ENCODE measurements at places on chromosomes 11 and 22.

DNA sequence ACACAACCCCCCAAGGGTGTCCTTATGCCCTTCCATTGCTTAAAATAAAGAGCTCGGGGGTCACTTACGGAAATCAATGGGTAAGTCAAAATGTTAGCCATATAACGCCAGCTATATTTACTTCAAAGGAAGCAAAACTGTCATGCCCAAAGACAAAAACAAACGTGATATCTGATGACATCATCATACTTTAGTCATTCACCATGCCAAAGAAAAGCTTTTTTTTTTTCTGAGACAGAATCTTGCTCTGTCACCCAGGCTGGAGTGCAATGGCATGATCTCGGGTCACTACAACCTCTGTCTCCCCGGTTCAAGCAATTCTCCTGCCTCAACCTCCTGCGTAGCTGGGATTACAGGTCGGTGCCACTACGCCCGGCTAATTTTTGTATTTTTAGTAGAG, 47.7 kb upstream of the SC5D start:
- DNase-seq = no peak

DNA sequence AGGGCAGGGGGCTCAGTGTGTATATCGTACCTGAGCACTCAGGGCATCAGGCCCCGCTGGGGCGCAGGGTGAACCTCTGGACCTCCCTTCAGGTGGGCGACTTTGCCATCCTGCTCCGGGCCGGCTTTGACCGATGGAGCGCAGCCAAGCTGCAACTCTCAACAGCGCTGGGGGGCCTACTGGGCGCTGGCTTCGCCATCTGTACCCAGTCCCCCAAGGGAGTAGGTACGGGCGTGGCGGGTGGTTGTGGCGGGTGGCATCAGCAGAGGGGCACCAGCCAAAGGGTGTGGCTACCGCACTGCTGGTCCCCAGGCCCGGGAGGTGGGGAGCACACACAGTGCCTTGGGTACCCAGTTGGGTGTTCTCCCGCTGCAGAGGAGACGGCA, 6.3 kb downstream of the SLC39A13 start:
- DNase-seq = no peak

DNA sequence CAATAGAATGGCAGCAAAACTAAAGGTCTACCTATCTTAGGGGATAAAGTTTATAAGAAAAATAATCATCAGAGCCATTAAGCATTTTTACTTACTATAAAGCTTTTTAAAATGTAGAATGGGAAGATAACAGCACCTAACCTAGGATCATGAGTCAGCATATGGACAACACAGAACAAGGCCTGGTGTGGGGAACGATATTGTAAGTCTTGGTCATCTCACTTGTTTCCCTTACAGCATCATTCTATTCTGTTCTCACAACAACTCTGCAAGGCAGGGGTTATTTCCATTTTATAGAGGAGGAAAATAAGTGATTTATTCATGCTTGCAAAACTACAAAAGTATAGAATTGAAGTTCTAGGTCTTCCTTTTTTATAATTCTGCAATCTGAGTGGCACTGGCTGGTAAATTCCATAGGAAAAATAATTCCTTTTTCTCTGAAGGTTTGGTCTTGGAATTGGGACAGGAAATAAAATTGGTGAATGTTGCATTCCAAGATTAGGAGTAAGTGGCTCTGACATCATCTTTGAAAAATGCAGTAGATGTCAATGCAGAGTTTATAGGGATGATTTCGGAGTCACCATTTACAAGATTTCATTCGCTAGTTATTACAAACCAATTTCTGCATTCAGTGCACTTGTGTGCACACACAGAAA, 423.0 kb downstream of the DYNC2H1 start:
- DNase-seq = peak; percentile 59

- DNase-seq = no peak
These were observed 302.6 kb upstream of the FAT3 start for GRCh38 chr11:91921974-91922373.

GRCh38 chr11:47177229-47177845, 658 bp upstream of the ARFGAP2 start:
- peak; percentile 48 for DNase-seq

DNA sequence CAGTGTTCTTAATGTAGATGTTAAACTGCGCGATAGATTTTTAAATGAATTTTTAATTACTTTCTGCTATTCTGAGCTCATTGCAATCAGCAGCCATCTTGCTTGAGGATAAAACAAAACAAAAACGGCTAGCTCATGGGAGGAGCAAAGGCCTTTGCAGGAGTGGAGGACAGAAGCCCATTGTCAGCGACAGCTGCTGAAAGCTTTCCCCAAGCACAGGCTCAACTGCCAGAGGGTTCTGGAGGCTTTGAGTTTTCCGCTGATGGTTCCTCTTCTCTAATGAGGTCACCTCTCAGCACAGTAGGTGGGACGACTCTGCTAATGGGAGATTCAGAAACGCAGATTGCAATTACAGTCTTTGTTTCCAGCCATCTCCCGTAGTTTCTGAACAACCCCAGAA, 167.1 kb upstream of the TTC12 start:
- no peak for DNase-seq

DNA sequence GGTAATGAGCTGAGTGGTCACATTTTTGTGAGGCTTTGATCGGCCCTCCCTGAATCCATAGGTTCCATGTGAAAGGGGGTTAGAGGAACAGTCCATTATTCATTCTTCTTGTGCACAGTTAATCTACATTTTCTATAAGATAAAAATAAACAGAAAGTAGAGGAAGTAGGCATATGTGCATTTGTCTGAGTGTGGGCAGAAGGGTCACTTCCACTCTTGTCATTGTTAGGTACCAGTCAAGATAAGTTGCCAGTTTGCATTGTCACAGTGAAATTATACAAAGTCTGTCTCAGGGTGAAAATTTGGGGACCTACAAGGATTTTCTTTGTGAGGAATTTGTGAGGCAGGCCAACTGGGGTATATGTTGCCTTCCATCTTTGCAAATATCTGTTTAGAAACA, 4.6 kb upstream of the APOL4 start:
- DNase-seq = no peak

- no peak for DNase-seq
These were observed 39.3 kb downstream of the LARGE2 start for GRCh38 chr11:45961751-45962240.

DNA sequence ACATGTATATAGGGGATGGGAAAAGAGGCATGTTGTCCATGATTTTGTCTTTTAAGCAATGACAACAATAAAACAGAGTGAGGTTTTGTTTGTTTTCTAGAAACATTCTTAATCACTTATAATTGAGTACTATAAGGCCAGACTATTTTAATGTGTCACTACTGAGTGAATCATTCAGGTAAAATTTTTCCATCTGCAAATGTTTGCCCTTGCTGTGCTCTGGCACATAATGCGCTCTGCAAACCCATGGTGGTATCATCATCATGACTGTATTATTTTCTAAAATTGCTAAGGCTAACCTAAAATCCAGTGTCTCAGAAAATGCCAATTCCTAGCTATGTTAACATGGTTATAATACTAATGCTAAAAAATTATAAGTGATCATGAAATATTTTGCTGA, 261.2 kb downstream of the CADM1 start:
- no peak for DNase-seq

All from astrocyte of the cerebellum (primary cell).